ENCODE measurements at places on chromosomes 2 and 18.

GRCh38 chr18:135045-135444 lies 23.3 kb upstream of the USP14 start:
- no peak for DNase-seq

- no peak for DNase-seq
Measured at GRCh38 chr2:88187927-88188326, 17.8 kb downstream of the THNSL2 start.

DNA sequence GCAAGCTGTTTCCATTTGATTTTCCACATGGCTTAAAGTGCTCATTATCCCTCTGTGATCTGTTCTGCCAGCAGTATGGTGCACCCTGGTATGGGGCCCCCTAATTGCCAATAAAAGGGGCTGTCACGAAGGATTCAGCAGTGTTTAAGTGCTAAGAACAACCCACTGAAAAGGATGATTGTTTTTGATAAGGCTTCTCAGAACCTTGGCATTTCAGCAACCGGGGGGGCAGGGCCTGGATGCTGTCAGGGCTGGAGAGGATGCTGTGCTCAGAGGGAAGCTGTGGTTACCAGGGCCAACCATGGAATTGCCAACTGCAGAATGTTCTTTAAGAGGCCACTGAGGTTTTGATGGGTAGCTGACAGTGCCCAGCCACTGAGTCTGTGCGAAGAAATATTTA lies 117.8 kb downstream of the CTIF start:
- no peak for DNase-seq

GRCh38 chr18:23640052-23640451 lies 22.7 kb downstream of the ANKRD29 start:
- DNase-seq = no peak

- DNase-seq = no peak
Measured at GRCh38 chr2:218334531-218334930, 22.1 kb upstream of the CATIP start.

- DNase-seq = no peak
Measured at GRCh38 chr2:72619626-72620025, 206.2 kb downstream of the EXOC6B start.

- DNase-seq = no peak
Measured at GRCh38 chr2:130185896-130186295, 3.8 kb downstream of the MZT2B start.

DNA sequence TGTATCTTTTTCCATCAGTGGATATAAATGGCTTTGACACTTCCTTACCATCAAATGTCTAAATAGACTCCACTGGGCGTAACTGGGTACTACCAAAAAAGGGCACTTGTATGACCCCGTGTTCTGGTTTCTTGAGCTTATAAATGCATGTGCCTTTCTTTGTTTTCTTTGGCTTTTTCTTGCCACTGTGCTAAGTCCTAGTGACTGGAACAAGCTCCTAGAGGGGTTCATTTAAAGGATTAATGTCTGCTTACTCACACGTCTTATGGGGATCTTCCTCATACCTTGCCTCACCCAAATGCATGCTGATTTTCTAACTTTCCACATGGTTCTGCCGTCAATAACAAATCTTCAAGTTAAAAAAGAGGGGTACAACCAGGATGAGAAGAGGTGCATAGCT lies 19.8 kb upstream of the ZNF532 start:
- no peak for DNase-seq

- no peak for DNase-seq
Measured at GRCh38 chr2:231357048-231357447, 38.5 kb upstream of the B3GNT7 start.

GRCh38 chr2:8636041-8636491 lies 45.8 kb upstream of the ID2 start:
- no peak for DNase-seq

DNA sequence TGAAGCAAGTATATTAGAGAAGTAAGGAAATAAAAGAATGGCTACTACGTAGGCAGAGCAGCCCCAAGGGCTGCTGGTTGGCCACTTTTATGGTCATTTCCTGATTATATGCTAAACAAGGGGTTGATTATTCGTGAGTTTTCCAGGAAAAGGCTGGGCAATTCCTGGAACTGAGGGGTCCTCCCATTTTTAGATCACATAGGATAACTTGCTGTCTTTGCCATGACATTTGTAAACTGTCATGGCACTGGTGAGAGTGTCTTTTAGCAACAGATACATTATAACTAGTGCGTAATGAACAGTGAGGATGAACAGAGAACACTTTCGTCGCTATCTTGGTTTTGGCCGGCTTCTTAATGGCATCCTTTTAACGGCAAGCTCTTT lies 2.6 kb upstream of the UBE2F start:
- no peak for DNase-seq

GRCh38 chr18:22385718-22386117 lies 32.0 kb downstream of the CTAGE1 start:
- DNase-seq = no peak

DNA sequence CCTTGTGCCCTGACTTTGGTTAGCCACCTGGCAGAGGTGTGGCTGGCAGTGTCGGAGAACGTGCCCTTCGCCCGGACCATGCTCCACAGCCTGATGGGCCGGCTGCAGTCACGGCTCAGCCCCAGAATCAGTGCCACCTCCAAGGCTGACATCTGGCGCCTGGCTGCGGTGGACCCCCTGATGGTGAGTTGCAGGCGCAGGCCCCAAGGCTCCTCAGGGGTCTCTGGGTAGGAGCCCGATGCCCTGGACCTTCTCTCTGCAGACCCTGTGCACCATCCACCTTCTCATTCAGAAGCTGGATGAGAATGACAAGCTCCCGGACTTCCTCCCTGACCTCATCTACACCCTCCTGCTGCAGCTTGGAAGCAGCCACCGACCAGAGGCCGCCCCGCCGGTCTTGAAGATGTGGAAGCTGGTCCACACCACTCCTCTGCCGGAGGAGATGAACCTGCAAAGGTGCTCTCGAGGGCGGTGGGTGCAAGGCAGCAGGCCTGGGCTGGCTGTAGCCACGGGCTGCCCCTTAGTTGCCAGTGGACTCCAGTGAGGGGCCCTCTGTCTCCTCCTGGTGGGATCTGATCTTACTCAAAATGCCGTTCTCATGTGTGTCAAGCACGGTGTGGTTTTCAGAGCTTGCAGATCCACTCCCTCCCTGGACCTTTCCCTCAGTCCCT lies 32.1 kb downstream of the HJURP start:
- DNase-seq = no peak

All from stimulated activated CD4-positive, alpha-beta T cell treated with anti-CD3 and anti-CD28 coated beads, Interleukin-4, amount 100 ng/mL, for 24 hours (primary cell).